ENCODE measurements at places on chromosomes 12 and 14.

- no peak for DNase-seq
Observed at GRCh38 chr12:13805041-13805440, 176.4 kb downstream of the GRIN2B start.

- no peak for DNase-seq
Observed at GRCh38 chr14:95041477-95042020, 115.8 kb downstream of the DICER1 start.

- no peak for DNase-seq
Observed at GRCh38 chr14:67650151-67650550, 24.3 kb downstream of the VTI1B start.

DNA sequence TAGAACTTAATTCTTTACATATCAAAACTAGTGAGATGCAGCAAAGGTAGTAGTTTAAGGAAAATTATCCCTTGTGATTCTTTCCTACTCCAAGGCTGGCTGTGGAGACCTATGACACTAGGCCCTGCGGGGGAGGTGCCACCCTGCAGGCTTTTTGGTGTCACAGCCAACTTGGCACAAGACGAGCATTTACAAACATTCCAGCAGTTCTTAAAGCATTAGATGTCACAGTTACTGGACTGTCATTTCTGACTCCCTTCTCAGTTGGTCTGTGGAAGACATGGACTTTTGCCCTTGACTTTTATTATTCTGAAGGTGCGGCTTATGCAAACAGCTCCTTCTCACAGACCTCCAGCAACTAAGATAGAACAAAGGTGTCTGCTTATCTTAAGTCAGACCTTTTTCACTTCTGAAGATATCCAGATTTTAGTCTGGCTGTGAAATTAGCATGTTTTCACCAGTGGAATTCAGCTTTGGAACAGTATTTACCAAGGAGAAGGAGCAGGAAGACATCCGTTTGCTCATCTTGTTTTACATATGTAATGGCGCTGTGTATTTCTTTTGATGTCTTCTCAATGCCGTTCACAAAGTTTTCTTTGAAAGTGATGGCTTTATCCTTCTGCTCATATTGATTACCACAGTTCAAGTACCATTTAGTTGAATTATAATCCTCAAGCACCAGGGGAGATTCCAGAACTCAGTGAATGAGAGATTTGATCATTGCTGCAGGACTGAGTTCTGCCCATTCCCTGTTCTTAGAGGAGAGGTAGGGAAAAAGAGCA, 17.9 kb downstream of the SRGAP1 start:
- no peak for DNase-seq

DNA sequence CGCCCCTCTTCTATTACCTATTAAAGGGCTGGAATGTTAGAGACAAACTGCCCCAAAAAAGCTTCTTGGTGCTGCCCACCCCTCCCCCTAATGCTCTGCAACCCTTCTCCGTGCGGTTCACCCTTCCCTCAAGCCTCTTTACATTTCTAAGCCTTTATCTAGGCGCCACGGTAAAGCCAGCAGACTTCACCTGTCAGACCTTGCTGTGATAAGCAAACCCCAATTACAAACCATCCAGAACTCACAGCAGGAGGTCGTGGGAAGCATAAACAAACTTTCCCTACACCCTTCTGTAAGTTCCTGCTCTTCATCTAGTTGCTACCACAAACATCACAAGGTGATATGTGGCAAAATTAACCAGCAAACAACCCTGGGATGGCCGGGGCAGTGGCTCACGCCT, 56.8 kb downstream of the MOK start:
- DNase-seq: no peak

DNA sequence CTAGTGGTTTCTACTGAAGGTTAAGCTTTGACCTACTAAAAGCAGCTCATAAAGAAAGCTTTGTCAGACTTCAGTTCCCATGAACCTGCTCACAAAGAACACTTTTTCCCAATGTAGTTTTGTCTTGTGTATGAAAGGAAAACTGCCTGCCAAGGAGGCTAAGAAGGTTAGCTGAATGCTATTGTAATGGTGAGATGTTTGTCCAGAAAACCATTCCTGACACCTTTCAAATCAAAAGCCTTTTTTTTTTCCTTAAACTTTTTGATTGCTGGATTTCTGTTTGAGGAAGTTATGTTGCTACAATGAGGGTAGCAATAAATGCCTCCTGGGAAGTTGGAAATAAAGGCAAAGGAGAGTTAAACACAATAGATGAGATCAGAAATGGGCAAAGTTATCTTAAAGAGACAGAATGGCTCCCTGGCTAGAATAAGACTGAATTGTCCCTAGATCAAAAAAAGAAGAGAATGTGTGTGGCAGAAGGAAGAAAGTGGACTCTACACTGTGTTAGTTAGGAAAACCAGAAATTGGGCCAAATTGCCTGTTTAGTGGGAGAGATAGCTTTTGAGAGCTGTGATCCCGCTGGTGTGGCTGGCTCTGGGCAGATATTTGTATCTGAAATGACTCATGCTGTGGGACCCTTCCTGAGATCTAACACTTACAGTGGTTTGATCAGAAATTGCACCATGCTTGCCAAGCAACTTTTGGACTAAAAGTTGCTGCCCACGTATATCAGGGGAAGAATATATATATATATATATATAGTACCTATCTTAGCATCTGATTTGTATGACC, 27.5 kb downstream of the TECPR2 start:
- no peak for DNase-seq
